NCI-H1930 (cell line): ENCODE measurements at places on chromosomes 13 and 19.
A peak's percentile ranks its signal among the peaks of the same experiment; 100 is the strongest.

DNA sequence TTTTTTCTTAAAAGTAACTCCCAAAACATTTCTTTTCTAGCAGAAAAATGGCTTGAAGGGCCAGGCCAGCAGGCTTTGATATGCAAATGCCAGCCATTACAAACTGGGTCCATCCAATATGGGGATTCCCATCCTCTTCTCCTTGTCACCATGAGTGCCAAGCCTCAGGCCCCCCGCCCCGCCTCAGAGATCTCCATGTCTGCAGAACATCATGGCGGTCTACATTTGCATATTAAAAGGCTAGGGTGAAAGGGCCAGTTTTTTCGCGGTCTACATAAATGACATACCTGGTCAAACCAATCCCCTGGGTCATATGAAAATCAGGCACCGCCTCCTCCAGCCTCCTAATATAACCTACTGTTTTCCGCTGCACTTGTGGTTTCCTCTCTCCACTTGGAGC, 1327.6 kb downstream of the UQCRFS1 start:
- no peak for DNase-seq

- no peak for DNase-seq
Observed at GRCh38 chr19:57096685-57097361, 23.0 kb upstream of the USP29 start.

GRCh38 chr19:18896421-18896841, 473 bp upstream of the CERS1 start:
- no peak for DNase-seq

- no peak for DNase-seq
Observed at GRCh38 chr13:27793507-27794367, 1.5 kb downstream of the GSX1 start.

DNA sequence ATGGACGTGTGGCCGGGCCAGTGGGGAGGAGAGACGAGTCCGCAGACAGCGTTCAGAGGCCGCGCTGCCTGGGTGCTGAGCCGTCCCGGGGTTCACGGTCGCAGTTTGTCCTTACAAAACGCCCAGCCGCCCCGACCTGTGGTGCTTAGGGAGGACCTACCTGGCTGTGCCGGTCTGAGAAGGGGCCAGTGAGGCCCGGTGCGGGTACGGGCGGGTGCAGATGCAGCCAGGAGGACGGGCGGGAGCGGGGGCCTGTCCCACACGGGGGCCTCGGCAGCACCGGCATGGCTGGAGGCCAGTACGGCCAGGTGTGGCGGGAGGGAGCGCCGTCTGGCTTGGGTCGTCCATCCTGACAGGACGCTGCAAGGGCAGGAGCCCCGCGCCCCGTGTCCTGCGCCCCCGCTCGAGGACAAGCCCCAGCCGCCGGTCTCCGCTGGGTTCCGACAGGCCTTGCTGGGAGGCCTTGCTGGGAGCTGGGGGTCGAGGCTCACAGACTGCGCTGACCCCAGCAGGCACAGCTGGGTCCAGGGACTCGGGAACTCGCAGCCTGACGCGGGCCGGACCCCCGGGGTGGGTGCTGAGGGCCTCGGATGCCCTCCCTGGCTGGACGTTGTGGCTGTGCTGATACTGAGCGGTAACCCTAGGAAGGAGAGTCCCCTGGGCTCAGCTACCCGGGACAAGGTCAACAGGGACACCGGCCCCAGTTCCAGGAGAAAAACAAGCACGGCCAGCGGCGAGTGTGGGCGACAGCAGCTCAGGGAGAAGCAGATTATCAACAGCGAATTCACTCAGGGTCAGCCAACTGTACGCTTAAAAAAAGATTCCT, 5.3 kb upstream of the PROZ start:
- no peak for DNase-seq

DNA sequence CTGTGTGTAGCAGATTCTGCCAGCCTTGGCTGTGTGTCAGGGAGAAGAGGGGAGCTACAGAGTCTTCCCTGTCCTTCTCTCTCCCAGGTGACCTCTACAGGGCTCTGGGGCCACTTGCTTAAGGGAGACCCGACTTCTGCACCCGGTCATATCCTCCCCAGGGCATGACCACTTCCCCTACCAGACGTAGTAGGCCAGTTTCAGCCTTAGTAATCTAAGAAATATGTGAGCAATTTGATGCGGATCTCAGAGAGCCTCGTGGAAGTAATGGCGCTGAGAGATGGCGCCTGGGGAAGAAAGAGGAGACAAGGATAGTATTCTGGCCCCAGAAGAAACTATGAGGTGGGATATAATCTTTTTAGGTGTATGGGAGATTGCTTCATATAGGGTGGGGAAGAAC, 41.9 kb downstream of the NFIX start:
- DNase-seq, result no peak

DNA sequence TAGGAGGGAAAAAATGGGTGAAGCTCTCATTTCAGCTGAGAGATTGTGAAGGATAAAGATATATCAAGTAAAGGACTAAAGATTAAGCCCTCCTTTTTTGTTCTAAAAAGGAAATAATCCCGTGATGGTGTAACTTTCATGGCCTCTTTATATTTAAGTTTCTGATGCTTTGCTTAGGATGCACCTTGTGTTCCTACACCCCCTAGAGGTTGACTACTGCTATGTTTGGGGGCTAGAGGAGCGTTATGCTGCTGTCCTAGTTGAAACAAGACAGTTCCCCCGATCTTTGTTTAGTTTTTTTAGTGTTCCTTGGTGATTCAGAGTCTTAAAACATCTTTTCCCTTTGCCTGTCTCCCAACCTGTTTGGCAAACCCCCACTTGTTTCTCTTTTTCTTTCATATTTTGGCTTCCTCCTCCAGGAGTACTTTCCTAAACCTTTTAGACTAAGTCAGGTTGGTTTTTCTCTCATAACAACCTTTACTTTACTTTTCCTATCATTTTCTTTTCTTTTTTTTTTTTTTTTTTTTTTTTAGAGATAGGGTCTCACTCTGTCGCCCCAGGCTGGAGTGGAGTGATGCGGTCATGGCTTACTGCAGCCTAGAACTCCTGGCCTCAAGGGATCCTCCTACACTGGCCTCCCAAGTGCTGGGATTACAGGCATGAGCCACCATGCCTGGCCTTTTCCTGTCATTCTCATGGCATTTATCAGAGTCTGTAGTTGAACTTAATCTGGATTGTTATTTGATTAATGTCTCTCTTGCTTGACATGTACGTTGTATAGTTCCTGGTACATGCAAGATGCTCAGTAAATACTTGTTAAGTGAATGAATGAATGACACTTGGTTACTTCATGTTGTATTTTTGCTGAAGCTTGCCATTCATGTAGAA, 2.8 kb downstream of the UBA2 start:
- peak; percentile 16 for DNase-seq

DNA sequence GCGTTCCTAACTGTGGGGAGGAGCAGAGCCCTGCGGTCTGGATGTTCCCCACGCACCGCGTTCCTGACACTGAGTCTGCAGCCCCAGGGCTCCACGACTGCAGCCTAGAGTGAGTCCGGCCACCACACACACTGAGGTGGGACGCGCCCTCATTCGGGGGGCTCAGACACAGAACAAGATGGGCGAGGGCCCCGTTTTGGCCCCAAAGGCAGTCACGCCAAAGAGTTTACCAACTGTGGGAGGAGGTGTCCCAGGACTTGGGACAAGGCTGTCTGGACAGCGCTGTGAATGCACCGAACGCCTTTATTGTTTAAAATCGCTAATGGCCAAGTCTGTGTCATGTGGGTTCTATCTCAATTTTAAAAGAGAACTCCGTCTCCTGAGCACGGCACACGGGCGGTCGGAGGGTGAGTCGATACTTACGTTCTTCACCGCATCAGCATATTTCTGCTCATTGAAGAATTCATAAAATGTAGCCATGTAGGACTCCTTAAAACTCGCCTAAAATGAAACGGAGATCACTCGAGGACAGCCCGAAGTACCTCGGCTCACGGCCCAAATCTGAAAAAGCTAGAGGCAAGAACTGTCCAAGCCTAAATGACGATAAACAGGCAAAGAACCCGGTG, 35.2 kb upstream of the C13orf46 start:
- no peak for DNase-seq

GRCh38 chr13:27211771-27212364, 39.5 kb upstream of the RPL21 start:
- no peak for DNase-seq

- DNase-seq, result no peak
Observed at GRCh38 chr13:33152389-33152788, 133.2 kb downstream of the STARD13 start.

- no peak for DNase-seq
Observed at GRCh38 chr13:65882810-65883209, 1347.3 kb downstream of the PCDH9 start.

GRCh38 chr13:98467263-98467985, 109.5 kb downstream of the STK24 start:
- no peak for DNase-seq

GRCh38 chr13:51105046-51105445, 6.0 kb downstream of the C13orf42 start:
- DNase-seq, result no peak

GRCh38 chr19:632579-633067, 714 bp downstream of the POLRMT start:
- DNase-seq, result no peak

DNA sequence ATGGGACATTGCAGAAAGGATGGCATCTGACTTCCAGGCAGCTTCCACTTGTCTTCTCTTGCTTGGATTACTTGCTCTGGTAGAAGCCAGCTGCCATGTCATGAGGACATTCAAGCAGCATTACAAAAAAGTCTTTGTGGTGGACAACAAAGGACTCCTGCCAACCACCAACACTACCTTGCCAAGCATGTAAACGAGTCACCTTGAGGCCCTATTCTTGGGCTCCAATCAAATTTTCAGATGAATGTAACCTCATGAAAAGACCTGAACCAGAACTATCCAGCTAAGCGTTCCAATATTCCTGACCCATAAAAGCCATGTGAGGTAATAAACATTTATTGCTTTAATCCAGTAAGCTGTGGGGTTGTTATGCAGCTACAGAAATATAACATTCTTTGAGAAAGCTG, 12.5 kb downstream of the PROSER1 start:
- no peak for DNase-seq

- peak; percentile 33 for DNase-seq
Observed at GRCh38 chr19:14475251-14476073, at the start of gene PTGER1. Gene PTGER1, minus strand, starts transcription at chr19:14475354. Its CDS starts 1,034 bp downstream, at chr19:14474320.

DNA sequence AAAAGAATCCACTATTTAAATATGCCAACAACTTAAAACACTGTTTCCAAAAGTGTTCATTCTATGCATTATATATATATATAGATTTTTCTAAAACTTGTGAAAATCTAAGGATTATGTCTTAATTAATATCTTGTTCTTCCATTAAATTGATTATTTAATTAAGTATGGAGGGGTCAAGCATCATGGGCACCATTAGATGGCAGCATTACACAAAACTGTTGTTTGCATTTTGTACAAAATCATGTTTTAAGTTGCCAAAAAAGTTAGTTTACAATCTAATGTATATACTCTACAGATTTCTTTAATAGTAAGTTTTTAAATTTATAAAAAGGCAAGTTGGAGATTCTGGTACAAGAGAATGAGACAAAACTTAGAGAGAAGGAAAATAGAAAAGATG, 213.2 kb upstream of the EDNRB start:
- DNase-seq, result no peak

- DNase-seq, result no peak
Observed at GRCh38 chr19:44687888-44688287, 11.1 kb upstream of the CEACAM16 start.

DNA sequence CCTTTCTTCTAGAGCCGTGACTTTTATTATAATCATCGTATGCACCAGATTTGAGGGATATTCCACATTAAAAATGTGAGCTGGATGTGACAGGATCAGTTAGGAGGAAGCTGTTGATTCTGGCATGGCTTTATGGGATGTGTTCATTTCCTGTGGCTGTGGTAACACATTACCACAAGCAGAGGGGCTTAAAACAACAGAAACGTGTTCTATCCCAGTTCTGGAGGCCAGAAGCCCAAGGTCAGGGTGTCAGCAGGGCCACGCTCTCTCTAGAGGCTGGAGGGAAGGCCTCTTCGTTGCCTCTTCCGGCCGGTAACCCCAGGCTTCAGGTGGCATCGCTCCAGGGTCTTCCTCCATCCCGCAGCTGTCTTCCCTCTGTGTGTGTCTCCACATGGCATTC, 14.5 kb downstream of the MED25 start:
- no peak for DNase-seq

DNA sequence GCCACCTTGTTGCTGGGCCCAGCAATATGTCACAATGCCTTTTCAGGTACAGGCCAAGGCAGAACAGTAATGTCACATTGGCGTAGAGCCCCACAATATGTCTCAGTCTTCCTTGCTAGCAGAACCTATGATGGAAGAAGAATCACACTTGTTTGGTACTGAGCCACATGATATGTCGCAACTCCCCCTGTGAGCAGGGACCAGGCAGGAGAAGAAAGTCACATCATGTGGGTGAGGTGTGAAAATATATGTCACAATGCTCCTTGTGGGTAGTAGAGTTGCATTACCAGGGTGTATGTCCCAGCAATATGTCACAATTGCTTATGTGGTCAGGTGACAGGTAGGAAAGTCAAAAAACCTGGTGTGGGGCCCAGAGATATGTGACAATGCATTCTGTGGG, 7.1 kb upstream of the ZNF91 start:
- DNase-seq, result no peak

GRCh38 chr19:49324801-49325576, at the start of gene SLC6A16:
Gene SLC6A16, minus strand, starts transcription at chr19:49325191. Its CDS starts 13,844 bp downstream, at chr19:49311347.
- DNase-seq, result no peak

DNA sequence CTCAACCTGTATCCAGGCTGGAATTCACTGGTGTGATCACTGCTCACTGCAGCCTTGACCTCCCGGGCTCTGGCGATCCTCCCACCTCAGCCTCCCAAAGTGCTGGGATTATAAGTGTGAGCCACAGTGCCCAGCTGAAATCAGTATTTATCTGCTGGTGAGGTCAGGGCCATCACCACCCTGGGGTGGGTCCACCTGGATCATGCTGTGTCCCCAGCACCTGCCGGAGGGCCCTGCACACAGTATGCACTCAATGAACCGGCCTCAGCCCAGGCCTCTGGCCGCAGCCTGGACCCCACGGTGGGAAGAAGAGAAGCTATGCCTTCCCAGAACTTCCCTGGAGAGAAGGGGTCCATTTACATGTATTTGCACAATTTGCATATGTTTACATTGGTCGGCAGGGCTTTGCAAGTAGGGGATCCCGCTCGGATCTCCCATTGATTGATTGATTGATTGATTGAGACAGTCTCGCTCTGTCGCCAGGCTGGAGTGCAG, 2.6 kb upstream of the SLC5A5 start:
- no peak for DNase-seq

- DNase-seq, result no peak
Observed at GRCh38 chr19:45497791-45498190, 452 bp upstream of the PPM1N start.

GRCh38 chr13:102830646-102831045, 15.2 kb upstream of the ERCC5 start:
- no peak for DNase-seq

GRCh38 chr13:95636853-95637252, 7.7 kb downstream of the DZIP1 start:
- no peak for DNase-seq

- no peak for DNase-seq
Observed at GRCh38 chr13:60379837-60380565, 17.0 kb upstream of the TDRD3 start.

DNA sequence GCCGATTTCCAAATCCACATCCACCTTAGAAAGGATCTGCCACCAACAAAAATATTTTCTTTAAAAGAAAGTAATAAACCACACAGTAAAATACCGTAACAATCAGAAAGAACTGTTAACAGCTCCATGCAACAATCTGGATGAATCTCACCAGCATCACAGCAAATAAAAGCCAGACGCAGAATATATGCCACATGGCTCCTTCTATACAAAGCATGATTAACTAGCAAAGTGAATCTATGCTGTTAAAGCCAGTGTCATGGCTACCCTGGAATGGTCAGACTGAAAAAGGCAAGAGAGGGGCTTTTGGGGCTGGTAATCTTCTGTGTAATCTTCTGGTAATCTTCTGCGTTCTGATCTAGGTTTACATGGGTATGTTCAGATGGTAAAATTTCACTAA, 81.3 kb downstream of the SACS start:
- DNase-seq, result no peak
